ENCODE measurements at places on chromosomes 11 and 22. TPM values are rescaled to one million over a fixed set of nuclear protein-coding genes. Genes with fewer than 3 reads are reported as not detected.

GRCh38 chr22:48627203-48627602, 1200.5 kb downstream of the BRD1 start:
- DNase-seq, result peak; percentile 58

- DNase-seq, result no peak
Observed at GRCh38 chr11:124193221-124194010, 10.3 kb downstream of the OR10D3 start.

DNA sequence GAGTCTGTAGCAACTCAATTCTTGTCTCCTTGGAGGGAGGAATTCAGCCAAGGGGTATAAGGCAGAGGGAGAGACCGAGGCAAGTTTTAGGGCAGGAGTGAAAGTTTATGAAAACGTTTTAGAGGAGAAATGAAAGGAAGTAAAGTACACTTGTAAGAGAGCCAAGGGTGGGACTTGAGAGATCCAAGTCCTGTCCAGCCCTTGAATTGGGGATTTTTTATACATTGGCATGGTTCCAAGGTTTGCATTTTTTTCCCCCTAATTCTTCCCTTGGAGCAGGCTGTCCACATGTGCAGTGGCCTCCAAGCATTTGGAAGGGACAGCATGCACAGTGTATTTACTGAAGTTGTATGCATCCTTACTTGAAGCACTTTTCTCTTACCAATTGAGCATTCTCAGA, 192.1 kb downstream of the LUZP2 start:
- DNase-seq, result no peak

DNA sequence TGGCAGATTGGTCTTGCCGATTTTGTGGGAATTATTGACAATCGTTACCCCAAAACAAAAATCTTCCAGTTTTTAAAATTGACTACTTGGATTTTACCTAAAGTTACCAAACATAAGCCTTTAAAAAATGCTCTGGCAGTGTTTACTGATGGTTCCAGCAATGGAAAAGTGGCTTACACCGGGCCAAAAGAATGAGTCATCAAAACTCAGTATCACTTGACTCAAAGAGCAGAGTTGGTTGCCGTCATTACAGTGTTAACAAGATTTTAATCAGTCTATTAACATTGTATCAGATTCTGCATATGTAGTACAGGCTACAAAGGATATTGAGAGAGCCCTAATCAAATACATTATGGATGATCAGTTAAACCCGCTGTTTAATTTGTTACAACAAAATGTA, 37.2 kb downstream of the IGLL1 start:
- no peak for DNase-seq

GRCh38 chr22:24901448-24901847, 45.0 kb downstream of the LHFPL7 start:
- DNase-seq, result no peak

SH3BP1 gene
- 9.5 TPM for polyA plus RNA-seq

CBLIF gene
- polyA plus RNA-seq, result 772 TPM

MAPK8IP1 gene
- 7.6 TPM for polyA plus RNA-seq
